Aorta (tissue), 5 donors: ENCODE measurements at places on chromosomes 6 and 20. TPM values are rescaled to one million over a fixed set of nuclear protein-coding genes. Genes with fewer than 3 reads are reported as not detected.

- DNase-seq = no peak
These were observed 13.8 kb upstream of the POLR1H start for GRCh38 chr6:30047220-30047619.

GRCh38 chr6:39430871-39431523 is 108.5 kb upstream of the KCNK16 start:
- DNase-seq = peak; percentile 83

- DNase-seq = no peak
These were observed 29.1 kb downstream of the RREB1 start for GRCh38 chr6:7136859-7137334.

- no peak for DNase-seq
These were observed 167.7 kb downstream of the SYNDIG1 start for GRCh38 chr20:24637087-24637486.

- no peak for DNase-seq
These were observed 267.6 kb upstream of the SUPT3H start for GRCh38 chr6:45645302-45645701.

GRCh38 chr6:149464411-149464810 is 20.4 kb downstream of the ZC3H12D start:
- DNase-seq = no peak

- DNase-seq = no peak
These were observed 258.5 kb upstream of the CDH4 start for GRCh38 chr20:60993433-60994044.

DNA sequence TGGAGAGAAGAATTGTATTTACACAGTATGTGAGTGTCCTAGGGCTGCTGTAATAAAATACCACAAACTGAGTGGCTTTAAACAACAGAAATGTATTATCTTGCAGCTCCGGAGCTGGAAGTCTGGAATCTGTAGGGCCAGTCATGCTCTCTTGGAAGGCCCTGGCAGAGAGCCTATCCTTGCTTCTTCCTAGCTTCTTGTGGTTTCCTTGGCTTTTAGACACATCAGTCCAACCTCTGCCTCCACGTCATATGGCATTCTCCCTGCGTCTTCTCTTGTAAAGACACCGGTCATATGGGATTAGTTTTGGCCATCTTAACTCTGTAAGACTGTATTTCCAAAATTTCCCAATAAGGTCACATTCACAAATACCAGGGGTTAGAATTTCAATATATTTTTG is 10.8 kb downstream of the FNDC1 start:
- no peak for DNase-seq

DNA sequence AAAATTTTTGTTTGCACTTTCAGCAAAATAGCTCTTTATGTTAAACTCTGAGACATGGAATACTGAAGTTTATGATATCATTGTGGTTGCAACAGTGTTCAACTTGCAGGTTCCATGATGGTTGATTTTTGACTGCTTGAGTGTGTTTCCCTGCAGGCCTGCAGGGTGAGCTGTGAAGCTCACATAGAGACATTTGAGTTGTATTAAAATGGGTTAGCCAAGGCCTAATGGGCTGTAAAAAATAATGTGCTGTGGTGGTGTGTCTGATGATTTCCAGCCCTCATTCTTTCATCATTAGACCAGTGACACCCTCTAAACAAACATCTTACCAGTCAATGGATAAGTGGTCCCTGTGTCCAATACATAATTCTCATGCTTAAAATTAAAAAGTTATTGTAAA is 321.4 kb downstream of the FARS2 start:
- DNase-seq = no peak

GRCh38 chr6:98467902-98468301 is 366.5 kb upstream of the POU3F2 start:
- DNase-seq = no peak

DNA sequence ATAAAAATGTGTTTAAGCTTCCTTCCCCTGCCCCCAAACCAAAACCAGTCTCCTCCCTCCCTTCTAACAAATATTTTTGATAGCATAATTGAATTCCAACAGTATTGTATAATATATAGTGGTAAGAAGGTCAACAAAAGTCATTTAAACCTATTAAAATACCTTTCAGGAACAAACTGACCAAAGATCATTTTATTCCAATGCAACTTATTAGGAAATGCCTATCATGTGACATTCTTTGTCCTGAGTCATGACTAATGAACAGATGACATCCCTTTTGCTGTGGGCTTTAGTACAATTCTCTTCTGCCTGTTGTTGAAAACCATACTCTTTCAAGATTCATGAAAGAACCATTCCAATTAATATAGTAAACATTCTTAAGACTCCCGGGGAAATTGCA is 51.5 kb upstream of the TRAF3IP2 start:
- DNase-seq = no peak

- no peak for DNase-seq
These were observed 318.6 kb downstream of the LRFN2 start for GRCh38 chr6:40268614-40269013.

GRCh38 chr6:78611886-78612480 is 255.4 kb upstream of the IRAK1BP1 start:
- no peak for DNase-seq

GRCh38 chr20:56522311-56522710 is 2.2 kb upstream of the FAM209A start:
- no peak for DNase-seq

GRCh38 chr6:33315793-33316602 is 1.5 kb downstream of the ZBTB22 start:
- no peak for DNase-seq

- no peak for DNase-seq
These were observed 304.3 kb downstream of the HDGFL1 start for GRCh38 chr6:22873513-22874136.

HCRTR2 gene
- not detected for total RNA-seq

CCM2L gene
- total RNA-seq = 11.0 TPM

MATN4 gene
- 0.42 TPM for total RNA-seq

WFDC12 gene
- not detected for total RNA-seq

BHLHE23 gene
- not detected for total RNA-seq
